ENCODE measurements at places on chromosomes 16 and 17.

DNA sequence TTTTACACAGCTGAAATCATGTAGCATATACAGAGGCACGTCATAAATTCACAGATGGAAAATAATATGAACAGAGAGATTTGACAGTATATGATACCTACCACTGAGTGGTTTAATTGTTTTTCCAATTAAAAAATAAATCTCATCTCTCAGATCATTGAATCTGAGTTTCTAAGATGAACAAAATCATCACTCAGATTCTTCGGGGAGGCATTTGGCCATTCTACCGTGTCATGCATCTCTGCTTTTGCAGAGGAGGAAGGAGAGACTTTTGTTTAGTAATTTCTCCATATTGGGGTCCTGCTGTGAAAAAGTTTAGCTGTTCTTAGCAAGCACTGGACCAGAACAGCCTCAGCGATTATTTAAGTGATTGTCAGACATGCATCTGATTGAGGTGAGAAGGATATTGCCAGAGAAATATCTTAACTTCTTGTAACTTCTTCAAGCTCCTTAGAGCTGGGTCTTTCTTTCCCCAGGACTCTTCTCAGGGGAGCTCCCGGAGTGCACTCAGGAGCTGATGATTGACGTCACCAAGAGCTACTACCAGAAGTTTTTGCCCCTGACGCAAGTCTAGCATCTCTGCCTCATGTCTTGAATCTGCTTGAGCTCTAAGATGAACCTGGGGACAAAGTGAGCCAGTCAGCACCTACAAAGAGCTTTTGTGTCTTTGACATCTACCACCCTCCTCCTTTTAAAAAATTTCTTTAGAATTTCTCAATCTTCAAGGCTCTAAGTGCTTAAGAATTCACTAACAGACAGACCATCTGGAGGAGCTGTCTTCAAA, 11.9 kb upstream of the PLK1 start:
- no peak for DNase-seq

DNA sequence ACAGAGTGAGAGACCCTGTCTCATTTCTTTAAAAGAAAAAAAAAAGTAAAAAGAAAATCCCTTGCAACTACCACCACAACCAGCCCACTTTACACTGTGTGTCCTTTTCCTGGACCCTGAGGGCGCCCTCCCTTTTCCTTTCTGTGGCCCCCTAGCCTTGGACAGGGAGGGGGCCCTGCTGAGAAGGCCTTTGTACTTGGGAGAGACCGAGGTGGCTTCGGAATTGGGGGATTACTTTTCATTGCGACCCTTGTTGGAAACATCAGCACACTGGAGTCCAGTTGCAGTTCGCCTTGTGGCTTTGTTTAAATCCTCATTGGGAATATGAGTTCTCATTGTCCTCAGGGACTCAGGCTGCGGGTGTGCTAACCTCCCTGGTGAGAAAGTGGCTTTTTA, 9.4 kb upstream of the DNASE1 start:
- no peak for DNase-seq

DNA sequence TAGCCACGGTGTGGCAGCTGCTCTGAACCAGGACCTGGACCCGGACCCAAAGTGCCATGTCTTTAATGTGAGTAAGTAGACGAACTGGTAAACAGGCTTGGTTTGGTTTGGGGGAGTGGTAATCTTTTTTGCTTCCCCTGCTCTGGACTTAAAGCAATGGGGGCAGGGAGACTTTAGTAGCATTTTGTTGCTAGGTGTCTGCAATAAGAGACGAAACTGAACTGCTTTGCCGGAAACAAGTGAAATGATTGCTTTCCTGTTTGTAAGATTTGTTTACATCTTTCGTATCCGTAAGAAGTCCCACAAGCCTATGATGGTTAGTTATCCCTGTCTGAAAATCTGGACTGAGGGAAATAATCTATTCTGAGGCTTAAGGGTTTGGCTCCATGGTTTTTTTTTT, 21.5 kb downstream of the PRCD start:
- DNase-seq: no peak

GRCh38 chr17:76479515-76480060, 12.2 kb downstream of the AANAT start:
- no peak for DNase-seq

GRCh38 chr17:57662644-57663308, 82.3 kb downstream of the CCDC182 start:
- DNase-seq: no peak

GRCh38 chr16:81987706-81988105, 23.6 kb downstream of the SDR42E1 start:
- no peak for DNase-seq

- no peak for DNase-seq
Measured at GRCh38 chr16:9780831-9781230, 401.4 kb downstream of the GRIN2A start.

DNA sequence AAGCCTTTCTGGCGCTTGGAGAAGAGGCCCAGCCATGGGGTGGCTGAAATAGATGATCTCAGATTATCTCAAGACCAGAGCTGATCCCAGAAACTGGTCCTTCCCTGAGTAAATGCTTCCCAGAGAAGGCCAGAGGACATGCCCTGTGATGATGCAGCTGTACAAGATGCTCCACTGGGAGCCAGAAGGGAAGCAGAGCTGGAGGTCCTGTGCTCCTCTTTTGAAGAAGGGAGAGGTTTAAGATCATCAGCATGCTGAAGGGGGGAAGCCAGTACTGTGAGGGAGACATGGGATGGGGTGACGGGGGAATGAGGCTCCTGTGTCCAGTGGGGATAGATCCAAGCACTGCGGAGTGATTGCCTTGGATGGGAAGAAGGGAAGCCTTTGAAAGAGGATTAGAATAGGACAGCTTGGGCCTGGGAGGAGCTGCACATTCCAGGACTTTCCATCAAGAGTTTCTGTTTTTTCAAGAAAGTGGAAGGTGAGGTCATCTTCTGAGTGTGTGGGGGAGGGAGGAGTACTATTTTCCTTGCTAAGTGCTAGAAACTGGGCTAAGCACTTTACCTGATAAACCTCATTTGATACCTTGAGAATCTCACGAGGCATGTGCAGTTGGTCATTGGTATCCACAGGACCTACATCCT, 16.4 kb upstream of the ALOX15B start:
- no peak for DNase-seq

DNA sequence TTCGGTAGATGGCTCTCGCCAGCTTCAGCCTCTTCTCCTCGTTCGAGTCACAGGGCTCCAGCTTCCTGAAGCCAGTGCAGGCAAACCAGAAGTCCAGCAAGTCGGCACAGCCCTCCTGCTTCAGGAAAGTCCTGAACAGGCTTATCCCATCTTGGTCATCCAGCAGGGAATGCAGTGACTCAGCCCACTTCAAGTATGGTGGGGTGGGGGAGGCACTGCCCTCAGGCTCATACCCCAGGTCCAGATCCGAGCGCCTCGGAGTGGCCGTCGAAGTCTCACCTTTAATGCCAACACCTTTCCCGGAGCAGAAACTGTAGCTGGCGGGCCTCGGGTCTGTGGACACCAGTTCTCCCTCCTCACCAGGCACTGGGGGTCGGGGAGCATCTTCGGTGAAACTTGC, 5.9 kb downstream of the AXIN1 start:
- no peak for DNase-seq

GRCh38 chr16:57324749-57325148, 33.8 kb upstream of the CCL22 start:
- DNase-seq: no peak

DNA sequence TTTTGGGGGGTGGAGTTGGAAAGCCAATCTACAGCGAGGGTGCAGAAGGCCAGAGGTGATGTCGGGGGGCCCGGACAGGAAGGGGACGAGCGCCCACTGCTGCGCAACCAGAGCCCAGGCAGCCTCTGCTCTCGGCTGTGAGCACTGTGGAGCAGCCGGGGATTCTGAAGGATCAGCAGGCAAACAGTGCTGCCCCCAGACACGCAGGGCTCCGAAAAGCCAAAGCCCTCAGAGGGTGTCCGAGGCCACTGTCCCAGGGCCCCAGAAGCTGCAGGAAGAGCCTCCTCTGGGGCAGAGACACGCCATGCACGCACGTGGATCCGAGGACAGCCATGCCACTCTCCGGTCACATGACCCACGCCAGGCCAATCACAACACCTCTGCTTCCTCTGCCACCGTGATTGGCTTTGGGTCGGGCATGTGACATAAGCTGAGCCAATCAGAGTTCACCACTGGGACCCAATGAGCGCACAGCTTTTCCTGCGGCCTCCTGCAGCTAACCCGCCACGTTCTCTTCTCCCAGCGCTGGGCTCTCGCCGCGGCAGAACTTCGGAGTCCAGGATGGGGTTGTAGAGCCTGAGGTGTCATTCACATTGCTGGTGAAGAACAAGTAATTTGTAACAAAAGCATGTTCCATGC, 40.7 kb downstream of the ACTG1 start:
- no peak for DNase-seq

DNA sequence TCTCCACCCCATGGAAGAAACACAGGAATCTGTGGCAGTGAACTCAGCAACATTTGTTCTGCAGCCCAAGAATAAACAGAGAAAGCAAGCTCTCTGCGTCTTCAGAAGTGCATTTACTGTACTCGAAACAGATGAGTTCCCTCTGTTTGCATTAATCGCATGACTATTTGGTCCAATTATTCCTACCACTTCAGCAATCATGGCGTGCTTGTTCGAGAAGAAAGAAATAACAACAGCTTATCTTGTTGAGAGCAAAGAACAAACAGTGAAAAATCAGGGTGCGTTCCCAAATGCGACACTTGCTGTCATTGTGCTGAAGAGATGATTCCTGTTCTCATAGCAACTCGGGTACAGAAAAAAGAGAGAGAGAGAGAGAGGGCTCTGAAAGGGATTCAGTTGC, 445.3 kb upstream of the MAF start:
- no peak for DNase-seq

GRCh38 chr17:49699966-49700575, 7.7 kb downstream of the SLC35B1 start:
- DNase-seq: no peak

DNA sequence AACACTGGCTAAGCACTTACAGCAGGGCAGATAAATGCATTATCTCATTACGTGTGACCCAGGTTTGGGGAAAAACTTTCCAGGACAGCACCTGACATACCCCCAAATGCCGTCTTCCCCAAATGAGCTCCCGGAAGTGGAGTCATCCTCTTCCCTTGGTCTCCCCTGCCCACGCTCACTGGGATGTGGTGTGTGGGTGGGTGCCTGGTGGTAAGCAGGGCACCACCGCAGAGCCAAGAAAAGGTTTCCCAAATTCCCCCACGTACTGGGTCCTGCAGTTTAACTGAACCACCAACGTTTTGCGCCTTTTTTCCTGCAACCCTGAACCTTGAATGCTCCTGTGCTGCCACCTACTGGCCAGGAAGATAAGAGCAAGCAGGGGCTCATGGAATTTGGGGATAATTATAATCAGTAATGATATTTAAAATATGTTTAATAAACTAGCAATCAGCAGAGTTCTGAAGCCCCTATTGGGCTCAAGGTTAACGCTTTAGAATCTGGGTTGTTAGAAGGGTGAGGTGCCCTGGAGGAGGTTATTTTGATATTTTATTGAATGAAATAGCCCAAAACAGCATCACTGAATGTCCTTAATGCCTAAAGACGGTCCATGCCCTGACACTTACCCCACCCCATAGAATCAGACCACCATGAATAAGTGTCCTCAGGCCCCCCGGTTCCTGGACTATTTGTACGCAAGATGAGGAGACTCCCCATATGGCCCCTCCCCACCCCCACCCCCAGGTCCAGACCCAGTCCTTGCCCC, 8.0 kb downstream of the SPPL2C start:
- DNase-seq: peak; percentile 42
